ENCODE measurements at places on chromosomes 3 and 15.
A peak's percentile ranks its signal among the peaks of the same experiment; 100 is the strongest.

DNA sequence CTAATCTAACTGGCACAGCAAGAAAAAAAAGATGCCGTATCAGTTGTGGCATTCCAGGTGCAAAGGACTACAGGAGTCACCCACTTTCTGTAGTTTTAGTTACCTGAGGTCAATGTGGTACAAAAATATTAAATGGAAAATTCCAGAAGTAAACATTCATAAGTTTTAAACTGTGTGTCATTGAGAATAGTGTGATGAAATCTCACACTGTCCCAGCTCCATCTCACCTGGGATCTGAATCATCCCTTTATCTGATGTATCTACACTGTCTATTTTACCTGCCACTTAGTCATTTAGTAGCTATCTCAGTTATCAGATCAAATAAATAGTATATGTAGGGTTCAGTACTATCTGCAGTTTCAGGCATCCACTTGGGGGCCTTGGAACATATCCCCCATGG is 26.7 kb downstream of the GBE1 start:
- no peak for DNase-seq

DNA sequence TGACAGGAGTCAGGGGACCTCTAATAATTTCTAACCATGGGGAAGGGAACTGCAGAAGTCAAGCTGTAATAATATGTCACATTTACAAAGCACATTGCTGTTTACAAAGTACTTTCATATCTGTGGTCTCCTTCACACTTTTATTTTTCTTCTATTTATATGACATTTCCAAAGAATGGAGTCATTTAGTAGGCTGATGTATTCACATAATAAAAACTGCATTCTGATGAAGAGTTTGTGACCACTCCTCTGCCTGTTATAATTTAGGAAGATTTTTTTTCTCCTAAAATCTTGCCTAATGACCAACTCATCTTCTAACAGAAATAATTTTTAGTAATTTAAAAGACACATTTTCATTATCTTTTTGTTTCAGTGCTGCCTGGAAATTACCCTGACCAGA is 272.2 kb upstream of the VEPH1 start:
- DNase-seq: no peak

DNA sequence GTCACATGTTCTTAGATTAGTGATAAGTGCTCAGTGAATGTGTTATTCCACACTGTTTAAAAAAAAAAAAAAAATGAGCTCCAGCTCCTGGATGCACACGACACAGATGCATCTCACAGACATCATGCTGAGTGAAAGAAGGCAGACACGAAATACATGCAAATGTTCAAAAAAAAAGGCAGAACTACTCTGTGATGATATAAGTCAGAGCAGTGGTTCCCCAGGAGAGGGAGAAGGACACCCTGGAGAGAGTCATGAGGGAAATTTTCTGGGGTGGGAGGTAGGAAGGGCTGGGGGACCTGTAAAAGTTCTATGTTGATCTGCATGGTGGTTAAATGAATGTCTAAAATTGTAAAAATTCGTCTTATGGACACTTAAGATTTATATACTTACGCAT is 4.3 kb downstream of the CSRNP1 start:
- no peak for DNase-seq

DNA sequence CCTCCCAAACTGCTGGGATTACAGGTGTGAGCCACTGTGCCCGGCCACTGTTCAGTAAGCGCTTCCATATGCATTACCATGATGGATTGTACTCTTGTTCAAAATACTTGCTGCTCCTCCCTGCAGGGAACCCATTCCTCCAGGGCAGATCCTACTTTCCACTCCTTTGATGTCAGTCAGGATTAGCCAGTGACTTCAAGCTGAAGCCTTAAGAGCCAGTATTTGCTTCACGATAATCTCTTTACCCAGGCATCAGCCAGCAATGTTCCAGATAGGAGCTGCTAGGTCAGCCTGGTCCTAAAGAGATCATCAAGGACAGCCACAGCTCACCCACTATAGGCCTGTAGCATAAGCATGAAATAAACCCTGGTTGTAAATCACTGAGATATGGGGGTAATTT is 96.5 kb upstream of the UBE2E2 start:
- no peak for DNase-seq

DNA sequence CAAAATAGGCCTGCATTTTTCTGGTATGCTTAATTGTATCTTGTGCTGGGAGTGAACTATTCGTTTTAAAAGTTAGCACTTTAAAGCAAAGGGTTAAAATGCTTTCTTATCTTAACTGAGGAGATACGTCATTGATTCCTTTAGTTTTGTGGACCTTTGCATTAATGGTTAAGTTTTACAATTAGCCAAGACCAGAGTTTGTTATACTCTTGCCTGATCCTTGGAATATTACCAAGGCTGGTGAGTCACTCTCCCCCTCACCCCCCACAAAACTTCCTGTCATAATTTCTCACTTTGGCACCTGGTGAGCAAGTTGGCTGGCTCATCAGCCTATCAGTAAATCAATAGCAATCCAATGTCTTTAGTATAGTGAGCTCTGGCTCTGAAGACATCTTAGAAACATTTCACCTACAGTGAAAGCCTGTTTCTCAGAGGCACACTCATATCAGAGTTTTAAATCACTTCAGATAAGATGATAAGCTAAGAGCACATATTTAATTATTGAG is 26.7 kb downstream of the SLC2A2 start:
- no peak for DNase-seq

- DNase-seq: no peak
These were observed 406.1 kb downstream of the TBC1D5 start for GRCh38 chr3:17336291-17336690.

DNA sequence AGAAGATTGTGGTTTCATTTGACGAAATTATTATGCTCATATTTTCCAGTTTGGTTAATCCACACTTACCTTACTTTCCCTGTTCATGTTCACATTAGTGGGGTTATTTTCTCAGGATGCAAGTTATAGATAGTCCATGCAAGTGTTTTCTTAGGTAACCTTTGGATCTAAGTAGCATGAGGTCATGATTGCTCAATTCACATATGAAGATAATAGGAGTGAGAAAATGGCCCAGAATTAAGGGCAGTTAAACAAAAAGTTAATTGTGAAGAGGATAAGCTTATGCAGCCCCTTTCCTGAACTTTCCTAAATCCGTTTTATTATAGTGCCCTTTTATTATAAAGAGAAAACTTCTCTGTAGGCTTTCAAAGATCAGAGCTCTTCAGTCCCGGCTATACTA is 83.4 kb downstream of the CD200R1L start:
- no peak for DNase-seq

GRCh38 chr15:84749111-84749991 is 959 bp downstream of the ZNF592 start:
- DNase-seq: peak; percentile 69

DNA sequence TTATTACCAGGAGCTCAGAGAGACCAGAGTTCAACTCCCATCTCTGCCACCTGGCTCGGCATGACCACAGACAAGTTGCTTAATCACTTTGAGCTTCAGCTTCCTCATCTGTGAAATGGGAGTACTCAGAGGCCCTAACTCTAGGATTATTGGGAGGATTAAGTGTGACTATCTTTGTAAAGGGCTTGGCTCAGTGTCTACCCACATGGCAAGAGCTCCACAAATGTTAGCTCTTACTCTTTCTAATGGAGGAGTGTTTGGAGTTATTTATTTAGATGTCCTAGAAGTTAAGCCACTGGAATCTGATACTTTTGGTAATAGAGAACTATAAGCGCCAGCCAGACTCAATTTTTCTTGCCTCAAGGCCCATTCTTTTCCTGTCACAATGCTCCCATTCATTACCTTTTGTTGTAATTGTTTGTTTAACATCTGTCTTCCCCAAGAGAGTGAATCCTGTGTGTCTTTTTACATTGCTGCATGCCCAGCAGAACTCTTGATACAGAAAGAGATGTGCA is 12.3 kb upstream of the LMCD1 start:
- no peak for DNase-seq
